ENCODE measurements at places on chromosomes 5 and 9.
A peak's percentile ranks its signal among the peaks of the same experiment; 100 is the strongest.

DNA sequence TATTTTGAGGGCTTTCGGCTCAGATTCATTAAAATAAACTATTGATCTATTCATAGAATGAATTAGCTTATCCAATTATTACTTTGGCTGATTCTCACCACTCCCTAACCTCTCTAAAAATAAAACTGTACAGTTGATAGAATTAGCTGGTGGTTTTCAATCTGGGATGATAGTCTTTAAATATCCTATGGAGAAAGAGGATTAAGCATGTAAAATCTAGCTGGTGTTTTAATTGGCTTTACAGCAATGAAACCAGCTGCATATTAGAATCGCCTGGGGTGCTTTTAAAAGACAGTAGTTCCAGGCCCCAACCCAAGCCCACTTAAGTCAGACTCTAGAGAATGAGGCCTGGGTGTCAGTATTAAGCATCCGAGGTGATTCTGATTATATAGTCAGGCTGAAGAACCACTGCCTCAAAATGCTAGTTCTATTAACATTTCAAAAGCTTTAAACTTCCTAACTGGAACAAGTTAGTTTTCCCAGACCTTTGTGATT, 95.1 kb downstream of the MAP1B start:
- DNase-seq: no peak

DNA sequence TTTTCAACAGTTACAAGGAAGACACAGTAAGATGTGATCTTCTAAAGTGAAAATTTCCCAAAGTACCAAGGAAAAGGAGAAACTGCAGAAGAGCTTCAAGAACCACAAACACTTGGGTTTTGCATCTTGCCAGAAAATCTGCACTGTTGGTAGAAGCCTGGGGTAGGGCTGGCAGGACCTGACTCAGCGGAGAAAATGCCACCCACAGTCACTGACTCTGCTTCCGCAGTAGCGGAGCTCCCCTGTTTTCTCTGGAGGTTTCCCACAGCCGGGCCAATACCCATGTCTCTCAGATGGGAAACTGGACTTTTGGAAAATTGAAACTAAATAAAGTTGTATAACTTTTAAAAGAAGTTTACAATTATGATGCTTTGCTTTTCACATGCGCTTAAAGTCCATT, 104.2 kb downstream of the MEF2C start:
- no peak for DNase-seq

DNA sequence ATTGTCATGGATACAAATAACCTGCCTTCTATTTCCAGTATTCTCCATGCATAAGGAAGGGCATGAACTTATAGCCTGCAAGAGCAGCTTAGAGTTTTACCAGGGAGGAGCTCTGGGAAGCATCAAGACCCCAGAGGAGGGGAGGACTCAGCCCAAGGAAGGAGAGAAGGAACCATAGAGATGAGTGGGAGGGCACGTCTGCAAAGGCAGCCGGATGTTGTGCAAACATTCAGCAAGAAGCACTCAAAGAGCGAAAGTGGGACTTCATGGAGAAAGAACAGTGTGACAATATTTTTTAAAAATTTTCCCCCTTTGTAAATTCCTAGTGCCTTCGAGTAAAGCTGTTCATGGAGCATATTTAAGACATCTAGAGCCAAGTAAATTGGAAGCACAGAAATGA, 270.1 kb upstream of the PTGER4 start:
- no peak for DNase-seq

GRCh38 chr5:163303718-163304117, 133.7 kb upstream of the CCNG1 start:
- no peak for DNase-seq

- DNase-seq: no peak
These were observed 102.9 kb downstream of the ZFAND5 start for GRCh38 chr9:72262063-72262462.

DNA sequence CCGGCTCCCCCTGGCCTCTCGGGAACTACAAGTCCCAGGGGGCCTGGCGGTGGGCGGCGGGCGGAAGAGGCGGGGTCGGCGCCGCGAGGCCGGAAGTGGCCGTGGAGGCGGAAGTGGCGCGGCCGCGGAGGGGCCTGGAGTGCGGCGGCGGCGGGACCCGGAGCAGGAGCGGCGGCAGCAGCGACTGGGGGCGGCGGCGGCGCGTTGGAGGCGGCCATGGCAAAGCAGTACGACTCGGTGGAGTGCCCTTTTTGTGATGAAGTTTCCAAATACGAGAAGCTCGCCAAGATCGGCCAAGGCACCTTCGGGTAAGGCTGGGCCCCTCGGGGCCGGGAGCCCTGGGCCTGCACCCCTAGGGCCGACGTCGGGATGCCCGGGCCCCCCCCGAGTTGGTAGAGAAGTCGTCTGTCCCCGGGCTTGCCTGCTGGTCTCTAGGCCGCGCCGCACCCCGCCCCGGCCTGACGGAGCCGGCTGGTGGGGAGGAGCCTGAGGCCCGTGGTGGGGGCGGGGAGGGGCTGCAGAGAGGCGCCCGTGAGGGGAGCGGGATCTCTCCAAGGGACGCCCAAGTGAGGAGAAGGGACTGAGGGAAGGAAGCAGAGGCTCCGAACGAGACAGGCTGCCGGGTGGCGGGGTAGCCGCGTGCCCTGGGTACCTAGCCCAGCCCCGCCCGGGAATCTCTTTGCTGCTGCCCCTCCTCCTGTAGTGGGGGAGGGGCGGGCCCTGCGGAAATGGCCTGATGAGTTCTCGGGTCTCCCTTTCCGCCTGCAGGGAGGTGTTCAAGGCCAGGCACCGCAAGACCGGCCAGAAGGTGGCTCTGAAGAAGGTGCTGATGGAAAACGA, at the start of gene CDK9:
TSS of gene CDK9 (plus strand) at position 102 of the 840 bp plus-strand sequence. CDS start at position 217, 115 bp downstream.
- peak; percentile 95 for DNase-seq

DNA sequence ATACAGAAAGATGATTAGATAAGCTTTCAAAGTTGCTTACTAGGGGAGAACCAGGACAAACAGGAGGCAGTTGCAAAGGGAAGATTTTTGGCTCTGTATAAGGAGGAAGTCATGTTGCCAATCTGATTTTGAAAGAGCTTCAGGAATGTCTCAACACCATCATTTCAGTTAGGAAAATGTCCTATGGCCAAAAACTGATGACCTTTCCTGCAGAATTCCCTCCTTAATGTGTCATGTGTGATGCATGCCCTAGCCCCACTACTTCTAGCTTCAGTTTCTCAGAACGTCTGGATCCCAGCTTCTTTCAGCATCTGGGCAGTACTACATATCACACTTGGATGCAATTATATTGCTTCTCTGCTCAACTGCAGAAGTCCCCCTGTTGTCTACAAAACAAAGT, 211.5 kb upstream of the NREP start:
- DNase-seq: no peak

- DNase-seq: no peak
These were observed 176.1 kb upstream of the RASEF start for GRCh38 chr9:83238871-83239640.

DNA sequence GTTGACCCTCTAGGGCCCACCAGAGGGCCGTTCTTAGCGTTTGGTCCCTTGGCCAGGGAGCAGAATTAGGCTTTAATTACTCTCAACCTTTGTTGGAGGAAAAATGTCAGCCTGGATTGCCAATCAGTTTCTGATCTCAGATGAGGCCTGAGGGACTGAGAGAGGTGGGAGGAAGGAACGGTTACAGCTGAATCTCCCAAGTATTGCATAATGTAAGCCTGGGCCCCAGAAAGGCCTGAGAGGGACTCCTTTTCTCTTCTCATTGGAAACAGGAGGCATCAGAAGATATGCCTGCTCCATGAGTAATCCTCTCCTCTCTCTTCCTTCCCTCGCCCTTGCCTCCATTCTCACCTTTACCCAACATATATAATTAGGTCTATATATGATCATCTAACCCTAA, 105.7 kb downstream of the INSYN2B start:
- DNase-seq: no peak

- DNase-seq: no peak
These were observed 20.8 kb upstream of the KIF2A start for GRCh38 chr5:62284946-62285891.

- no peak for DNase-seq
These were observed 13.6 kb upstream of the EQTN start for GRCh38 chr9:27310582-27310981.

DNA sequence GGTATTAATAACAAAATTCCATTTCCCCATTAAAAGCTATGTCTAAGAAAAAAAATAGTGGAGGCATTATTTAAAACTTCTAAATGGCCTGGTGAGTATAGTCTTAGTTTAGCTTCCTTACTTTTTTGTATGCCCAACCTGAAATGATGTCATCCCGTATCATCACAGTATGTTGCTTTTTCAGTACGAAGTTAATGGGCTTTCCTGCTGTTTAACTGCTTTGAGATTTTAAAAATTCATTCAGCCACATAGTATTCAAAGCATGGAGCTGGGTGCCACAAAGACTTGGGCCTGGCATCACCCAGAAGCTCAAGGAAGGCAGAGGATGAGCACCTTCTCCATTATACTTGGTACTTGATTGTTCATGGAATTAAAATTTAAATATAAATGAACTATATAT, 7.4 kb downstream of the F2RL2 start:
- DNase-seq: no peak

- DNase-seq: peak; percentile 66
These were observed 82.9 kb downstream of the UGCG start for GRCh38 chr9:111979561-111979960.
